ENCODE measurements at places on chromosomes 3 and 15. TPM values are rescaled to one million over a fixed set of nuclear protein-coding genes. Genes with fewer than 3 reads are reported as not detected.

PAQR9 gene
- 11.5 TPM for total RNA-seq

DPPA4 gene
- total RNA-seq, result 1.8 TPM

CHRFAM7A gene
- total RNA-seq, result 0.38 TPM

KNG1 gene
- 1,019 TPM for total RNA-seq

GRCh38 chr3:196202516-196202970 is 8.7 kb downstream of the ZDHHC19 start:
- DNase-seq, result no peak

DNA sequence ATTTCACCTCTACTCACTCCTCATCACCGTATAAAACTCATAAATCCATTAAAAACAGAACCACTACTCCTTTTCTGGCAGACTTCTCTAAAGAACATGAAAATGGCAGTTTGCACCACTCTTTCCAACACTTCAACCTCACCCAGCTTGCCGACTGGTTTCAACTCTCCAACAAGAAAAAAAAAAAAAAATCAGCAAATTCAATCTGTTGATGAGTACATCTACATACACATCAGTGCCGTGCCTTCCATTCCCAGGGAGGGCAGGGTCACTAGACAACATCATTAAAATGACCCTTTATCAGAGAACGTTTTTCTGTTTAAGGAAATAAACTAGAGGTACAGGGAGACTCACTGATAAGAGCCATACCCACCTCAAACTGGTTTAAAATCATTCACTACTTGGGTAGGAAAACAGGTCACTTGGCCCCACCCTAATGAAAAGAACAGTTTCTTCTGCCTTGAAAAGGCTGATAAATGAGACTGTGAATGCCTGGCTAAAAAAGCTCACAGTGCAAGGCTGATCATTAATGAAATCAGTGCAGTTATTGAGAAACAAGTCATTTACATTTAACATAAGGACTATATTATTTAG is 6.0 kb downstream of the ANXA2 start:
- no peak for DNase-seq

GRCh38 chr3:89260721-89261120 is 153.3 kb downstream of the EPHA3 start:
- DNase-seq, result no peak

GRCh38 chr3:100941041-100941440 is 52.2 kb downstream of the ABI3BP start:
- no peak for DNase-seq

DNA sequence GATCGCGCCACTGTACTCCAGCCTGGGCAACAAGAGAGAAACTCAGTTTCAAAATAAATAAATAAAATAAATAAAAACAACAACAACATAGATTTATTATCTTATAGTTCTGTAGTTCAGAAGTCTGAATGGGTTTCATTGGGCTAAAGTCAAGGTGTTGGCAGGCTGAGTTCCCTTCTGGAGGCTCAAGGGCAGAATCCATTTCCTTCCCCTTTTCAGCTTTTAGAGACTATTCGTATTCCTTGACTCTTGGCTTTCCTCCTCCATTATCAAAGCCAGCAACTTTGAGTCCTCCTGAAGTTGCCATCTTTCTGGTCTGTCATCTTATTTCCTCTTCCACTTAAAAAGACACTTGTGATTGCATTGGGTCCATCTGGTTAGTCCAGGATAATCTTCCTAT is 12.1 kb downstream of the BLM start:
- no peak for DNase-seq

GRCh38 chr3:57948781-57949242 is 59.4 kb upstream of the FLNB start:
- DNase-seq, result no peak

GRCh38 chr15:32668942-32669341 is 27.4 kb downstream of the SCG5 start:
- no peak for DNase-seq

DNA sequence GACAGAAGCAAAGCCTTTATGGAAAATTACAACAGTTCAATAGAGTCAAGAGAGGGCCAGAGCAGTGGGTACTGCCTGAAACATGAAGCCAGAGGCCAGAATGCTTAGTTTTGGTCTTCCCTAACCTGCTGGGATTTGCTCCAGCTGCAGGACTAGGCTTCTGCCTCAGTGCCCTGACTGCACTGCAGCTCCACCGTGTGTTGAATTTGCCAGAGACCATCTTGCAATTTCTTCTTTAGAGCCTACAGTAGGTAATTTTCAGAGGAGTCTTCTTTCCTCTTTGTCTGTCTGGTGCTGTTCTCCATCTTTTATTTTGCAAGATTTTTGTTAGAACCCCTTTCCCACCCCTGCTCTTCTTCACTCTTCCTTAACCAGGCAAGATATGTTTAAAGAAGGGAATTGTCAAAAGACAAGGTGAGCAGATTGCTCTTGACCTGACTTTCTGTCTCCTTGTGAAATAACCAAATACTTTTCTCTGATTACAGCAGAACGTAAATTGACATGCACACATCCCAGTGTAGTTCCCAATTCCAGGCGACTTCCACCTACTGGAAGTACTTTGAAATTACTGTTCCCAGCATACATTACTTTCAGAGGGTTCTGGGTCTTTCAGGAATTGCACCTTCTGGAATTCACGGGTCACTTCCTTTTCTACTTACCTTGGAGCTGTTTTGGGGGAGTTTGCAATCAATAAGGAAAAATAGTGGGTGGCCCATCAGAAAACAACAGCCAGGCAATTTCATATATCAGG is 161.2 kb downstream of the MINAR1 start:
- DNase-seq, result no peak

DNA sequence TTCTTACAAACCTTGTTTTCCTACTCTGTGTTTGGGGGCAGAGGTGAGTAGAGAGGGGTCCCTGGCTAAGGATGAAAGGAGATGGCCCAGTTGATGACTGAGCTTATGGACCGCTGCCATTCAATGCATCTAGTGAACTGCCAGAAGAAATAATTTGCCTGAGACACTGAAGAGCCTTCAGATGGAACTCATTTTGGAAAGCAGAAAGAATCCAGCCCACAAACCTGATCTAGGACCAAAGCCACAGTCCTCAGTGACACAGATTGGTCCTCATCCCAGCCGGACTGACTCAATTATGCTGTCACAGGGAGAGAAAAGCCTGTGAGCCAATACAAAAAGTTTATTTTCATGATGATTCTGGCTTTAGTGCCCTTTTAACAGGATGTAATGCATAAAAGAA is 82.7 kb downstream of the CD47 start:
- DNase-seq, result no peak

DNA sequence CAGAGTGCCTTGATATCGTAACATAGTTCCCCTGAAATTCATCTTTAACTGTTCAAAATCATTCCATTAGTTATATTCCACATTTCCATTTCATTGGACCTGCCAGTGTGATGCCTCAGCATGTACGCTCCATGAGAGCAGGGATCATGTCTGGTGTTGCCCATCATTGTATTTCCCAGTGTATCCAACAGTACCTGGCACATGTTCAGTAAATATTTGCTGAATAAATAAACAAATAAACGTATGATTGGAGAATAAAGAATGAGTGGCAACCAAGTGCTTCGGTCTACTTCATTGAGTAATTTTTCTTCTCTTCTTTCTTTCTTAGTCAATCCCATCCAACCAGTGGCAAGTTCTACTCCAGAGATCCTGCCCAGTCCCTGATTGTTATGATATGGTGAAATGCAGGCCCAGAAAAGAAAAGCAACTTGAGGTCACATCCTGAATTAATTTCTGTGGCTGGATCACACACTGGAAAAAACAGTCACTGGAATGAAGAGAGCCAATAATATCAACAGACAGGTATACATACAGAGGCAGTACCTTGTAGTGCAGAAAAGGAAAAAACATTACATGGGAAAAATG is 101.2 kb downstream of the PLCH1 start:
- DNase-seq, result no peak

DNA sequence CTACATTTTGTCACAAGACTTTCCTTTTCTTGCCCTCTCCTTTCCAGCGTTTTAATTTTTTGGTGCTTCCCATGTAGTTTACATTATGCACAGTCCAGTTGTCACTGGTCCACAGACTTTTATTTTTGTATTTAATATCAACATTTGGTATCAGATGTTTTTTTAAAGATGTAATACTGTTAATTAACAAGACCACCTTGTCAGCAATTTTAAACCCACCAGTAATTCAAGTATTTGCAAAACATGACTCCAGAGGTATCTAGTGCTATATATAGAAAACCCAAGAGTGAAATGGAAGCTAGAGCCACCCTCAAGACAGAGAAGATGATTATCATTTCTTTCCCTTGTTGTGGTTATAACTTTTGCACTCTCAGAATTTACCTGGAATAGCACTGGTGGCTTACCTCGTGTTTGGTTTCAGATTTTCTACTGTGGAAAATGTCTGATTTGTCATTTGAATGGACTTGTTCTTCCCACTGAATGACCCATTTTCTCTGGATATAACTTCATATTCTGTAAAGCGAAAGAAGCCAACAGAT is 56.2 kb downstream of the TFG start:
- no peak for DNase-seq

GRCh38 chr3:196219194-196219969 is 3.0 kb downstream of the SLC51A start:
- no peak for DNase-seq

DNA sequence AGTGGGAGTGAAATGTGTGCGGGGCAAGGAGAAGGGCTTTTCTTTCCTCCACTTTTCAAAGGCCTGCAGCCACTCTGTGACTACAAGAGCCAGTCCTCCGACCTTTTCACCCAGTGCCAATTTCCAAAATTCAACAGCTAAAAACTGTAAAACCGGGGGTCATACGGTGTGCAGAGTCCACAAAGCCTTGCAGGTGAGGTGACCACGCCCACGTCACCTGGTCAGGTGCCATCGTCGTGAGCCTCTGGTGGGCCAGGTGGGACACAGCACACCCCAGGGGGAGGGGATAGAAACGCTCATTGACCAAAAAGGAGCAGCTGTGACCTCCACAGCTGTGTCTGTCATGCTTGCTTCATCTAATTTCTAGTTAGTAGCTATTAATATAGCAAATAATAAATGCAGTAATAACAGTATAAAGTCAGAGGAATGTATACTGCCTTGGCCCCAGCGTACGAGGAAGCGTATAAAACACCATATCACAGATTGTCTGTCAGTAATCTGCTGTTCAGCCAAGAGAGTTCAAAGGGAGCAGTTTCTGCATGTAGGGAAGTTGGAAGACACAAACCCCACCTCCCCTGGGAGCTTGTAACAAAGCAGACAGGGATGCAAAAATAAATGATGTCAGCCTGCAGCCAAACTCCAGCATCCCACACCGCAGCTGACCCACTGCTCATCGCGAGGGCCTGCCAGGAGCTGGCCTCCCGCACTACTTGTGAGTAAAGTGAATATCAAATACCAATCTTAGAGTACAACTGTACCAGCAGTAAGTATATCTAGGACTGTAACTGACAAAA is 86.7 kb downstream of the VGLL4 start:
- no peak for DNase-seq

GRCh38 chr15:65558336-65558735 is 28.1 kb downstream of the HACD3 start:
- no peak for DNase-seq

GRCh38 chr3:22555753-22556435 is 647.2 kb upstream of the UBE2E2 start:
- no peak for DNase-seq

DNA sequence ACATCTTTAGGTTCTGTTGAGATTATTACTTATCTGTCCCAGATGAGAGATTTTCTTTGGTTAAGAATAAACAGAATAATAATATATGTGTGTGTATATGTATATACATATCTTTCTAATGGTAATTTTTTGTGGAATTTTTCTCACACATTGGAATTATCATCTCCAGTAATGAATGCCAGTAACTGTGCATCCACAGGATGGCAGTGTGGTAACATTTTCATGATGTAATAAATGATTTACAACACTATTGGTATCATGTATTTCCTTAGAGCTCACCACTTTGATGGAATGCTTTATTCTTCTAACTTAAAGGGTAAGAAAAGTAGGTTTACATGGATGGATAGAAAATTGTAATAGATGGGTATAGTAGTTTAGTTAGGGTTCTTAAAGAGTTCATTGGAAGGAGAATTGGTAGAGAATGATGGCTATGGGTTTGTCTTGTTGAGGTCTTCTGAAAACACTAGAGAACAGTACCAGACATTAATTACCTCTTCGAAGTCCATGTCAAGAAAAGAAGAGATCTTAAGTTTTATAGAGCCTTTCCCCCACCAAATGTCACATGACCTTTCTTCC is 78.1 kb downstream of the STT3B start:
- no peak for DNase-seq

- DNase-seq, result no peak
Measured at GRCh38 chr3:103002425-103003176, 567.8 kb downstream of the ZPLD1 start.

- no peak for DNase-seq
Measured at GRCh38 chr15:77032052-77032646, 37.2 kb downstream of the PSTPIP1 start.
